ENCODE measurements at places on chromosomes 1 and 21.

- no peak for DNase-seq
Measured at GRCh38 chr1:14522926-14523241, 75.6 kb upstream of the KAZN start.

DNA sequence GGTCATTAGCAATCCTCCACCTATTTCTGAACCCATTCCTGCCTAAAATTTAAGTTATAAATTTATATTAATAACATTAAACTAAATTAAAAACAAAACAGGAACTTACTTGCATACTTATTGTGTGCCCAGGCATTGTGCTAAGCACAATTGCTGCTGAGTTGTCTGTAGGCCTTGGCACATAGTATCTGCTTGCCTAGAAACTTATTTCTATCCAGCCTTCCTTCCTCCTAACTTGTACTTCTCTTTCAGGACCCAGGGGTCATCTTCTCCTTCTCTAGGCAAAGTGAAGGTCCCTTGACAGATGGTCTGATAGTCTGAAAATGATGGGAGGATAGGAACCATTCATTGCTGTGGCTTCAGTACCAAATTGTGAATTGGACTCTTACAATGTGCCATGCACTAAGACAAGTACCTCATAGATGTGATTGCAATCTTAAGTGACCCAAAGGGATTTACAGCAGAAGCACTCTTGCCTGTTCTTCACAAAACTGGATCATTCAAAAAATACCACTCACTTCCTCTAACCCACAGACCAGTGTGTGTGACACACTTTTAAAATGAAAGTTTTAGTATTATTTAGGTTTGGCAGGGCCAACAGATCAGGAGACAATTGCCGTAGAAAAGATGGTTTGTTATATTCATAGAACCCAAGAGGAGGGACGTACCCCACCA is 10.3 kb upstream of the CD101 start:
- no peak for DNase-seq

- no peak for DNase-seq
Measured at GRCh38 chr1:183739741-183740271, 65.1 kb upstream of the RGL1 start.

DNA sequence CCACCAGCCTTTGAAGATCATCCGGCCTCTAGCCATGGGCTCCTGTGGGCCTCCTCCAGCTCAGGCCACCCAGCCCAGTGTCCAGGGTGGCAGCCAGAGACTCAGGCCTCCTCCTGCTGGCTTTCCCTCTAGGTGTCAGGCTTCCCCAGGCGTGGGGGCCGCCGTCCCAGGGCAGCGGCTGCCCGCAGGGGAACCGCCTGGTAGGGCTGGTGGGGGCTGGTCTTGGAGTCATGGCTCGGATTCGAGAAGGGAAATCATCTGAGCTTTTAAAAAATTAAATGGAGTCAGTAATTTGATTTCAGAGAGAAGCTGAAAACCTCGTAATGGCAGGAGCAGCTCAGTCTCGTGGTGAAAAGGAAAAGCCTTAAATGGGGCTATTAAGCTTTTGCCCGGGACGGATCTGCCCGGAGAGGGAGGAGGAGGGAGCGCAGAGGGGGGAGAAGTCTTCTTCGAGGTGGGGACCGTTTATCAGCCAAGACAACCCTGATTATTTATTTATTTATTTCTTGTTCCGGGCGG is 66.4 kb upstream of the TARDBP start:
- DNase-seq: no peak

GRCh38 chr1:240912821-240913220 is 300.9 kb upstream of the GREM2 start:
- DNase-seq: no peak

DNA sequence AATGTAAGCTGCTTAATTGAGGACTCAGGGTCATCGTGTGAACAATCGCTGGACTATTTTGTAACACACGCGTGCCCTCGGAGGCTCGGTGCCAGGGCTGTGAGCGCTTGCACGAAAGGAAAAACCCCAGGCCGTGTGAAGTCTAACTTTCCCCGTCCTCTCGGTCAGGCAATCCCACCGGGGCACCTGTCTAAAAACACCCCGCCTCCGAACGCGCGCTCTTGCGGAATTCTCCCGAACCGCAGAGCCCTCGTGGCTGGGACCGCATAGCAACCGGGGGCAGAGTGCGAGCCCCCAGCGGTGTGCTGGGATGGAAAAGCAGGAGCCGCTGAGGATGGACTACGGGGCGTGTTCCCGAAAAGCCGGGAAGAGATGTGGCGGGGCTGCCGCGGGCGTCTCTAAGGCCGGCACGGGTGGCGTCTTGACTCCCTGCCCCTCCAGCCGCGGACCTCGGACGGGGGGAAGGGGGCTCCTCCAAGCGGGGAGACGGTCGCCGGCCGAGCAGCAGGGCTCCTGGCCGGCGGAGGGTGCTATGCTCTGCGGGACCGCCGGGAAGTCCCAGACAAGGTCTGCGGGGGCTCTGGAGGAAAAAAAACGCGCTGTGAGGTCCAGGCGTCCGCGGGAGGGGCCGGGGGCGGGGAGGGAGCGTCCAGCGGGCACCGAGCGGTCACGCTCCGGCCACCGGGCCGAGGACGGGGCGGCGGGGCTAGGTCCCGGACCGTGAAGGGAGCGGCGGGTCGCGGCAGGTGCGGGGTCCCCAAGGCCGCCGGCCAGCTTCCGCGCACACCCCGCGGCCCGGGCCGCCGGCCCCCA is 936 bp downstream of the ZBTB21 start:
- DNase-seq: peak; percentile 20

GRCh38 chr1:3074800-3075199 is 5.8 kb downstream of the PRDM16 start:
- no peak for DNase-seq

GRCh38 chr1:184069675-184070074 is 18.1 kb downstream of the TSEN15 start:
- DNase-seq: no peak

GRCh38 chr1:160666079-160666442 is 19.2 kb upstream of the SLAMF1 start:
- no peak for DNase-seq

DNA sequence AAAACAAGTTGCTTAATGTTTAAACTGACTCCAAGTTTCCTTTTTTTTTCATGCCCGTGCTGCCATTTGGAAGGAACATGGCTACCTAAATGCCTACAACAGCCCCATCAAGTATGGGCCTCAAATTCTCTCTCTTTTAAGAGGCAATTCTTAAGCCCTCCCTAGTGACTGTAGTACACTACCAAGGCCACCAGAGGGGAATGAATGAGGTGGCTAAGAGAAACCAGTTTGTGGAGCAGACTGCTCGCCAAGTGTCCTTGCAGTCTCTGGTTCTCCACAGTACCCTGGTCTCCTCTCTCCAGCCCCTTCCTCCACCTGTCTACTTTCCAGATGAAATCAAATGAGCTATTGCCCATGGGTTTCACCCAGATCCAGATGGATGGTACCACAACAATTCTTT is 1809.6 kb downstream of the BRINP3 start:
- no peak for DNase-seq

DNA sequence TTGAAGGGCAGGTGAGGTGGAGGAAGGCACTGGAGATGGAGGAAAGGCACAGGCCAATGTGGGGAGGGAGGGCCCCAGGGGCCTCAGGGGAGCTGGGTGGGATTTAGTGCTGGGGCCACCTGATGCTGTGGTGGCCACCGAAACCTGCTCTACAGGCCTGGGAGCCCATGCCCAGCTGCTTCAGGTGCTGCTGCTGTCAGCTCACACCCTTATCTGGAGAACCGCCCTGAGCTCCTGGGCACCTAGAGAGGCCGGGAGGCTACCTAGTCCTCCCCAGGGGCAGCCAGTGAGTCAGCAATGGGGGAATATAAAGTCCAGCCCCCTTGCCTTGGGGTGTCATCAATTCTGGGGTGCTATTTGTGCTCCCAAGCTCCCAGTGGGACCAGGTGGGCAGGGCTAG is 12.2 kb downstream of the FAM131C start:
- no peak for DNase-seq

DNA sequence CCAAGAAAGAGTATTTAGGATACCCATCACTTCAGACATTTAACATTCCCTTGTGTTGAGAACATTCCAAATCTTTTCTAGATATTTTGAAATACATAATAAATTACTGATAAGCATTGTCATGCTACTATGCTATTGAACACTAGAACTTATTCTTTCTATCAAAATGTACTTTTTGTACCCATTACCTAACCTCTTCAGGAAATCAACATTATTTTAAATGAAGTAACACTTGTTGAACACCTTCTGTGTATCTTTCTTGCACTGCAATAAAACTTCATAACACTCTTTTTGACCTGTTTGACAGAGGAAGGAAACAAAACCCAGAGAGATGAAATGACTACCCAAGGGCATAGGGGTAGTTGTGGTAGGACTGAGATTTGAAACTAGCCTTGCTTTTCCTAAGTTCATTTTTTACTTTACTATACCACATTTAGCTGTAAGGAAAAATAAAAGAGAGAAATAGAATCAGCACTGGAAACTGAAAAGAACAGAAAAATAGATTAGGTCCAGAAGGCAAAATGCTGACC is 99.4 kb downstream of the UCHL5 start:
- DNase-seq: no peak

GRCh38 chr1:172378109-172378760 is 42.2 kb upstream of the C1orf105 start:
- no peak for DNase-seq

GRCh38 chr1:98422816-98423215 is 238.7 kb upstream of the SNX7 start:
- DNase-seq: no peak

DNA sequence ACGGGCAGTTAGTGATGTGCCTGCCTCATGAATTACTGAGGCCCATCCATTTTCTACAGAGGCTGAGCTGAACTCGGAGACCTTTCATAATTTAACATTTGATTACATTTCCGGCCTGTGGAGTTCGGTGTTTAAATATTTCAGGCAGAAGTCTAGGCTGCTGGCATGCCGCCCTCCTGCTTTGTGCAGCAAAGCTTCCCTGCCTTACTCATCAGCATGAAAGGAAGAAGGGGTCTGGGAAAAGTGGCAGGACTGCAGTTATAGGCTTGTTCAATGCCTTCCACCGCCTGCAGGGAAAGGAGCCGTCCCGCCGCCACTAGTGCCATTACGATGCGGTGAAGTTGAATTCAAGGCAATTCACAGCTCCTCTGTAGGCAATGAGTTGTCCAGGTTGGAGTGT is 527.9 kb downstream of the NPHP4 start:
- no peak for DNase-seq

GRCh38 chr1:4871373-4871772 is 217.0 kb downstream of the AJAP1 start:
- no peak for DNase-seq

- DNase-seq: no peak
Measured at GRCh38 chr21:36550761-36551160, 70.8 kb upstream of the CLDN14 start.

- no peak for DNase-seq
Measured at GRCh38 chr1:197017558-197018146, 40.3 kb downstream of the CFHR5 start.

- DNase-seq: no peak
Measured at GRCh38 chr1:240935920-240936319, 324.0 kb upstream of the GREM2 start.

DNA sequence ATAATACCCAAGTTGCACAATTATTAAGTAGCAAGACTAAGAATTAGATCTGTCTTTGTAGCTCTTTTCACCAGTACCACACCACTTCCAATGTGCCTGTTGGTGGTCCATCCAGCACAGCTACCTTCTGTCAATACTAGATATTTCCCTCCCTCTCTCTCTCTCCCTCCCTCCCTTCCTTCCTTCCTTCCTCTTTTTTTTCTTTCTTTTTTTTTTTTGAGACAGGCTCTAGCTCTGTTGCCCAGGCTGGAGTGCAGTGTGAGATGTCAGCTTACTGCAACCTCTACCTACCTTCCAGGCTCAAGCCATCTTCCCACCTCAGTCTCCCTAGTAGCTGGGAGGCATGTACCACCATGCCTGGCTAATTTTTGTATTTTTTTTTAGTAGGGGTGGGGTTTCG is 21.1 kb downstream of the KPNA6 start:
- DNase-seq: no peak

GRCh38 chr1:46130121-46130520 is 2.3 kb downstream of the PIK3R3 start:
- DNase-seq: no peak

DNA sequence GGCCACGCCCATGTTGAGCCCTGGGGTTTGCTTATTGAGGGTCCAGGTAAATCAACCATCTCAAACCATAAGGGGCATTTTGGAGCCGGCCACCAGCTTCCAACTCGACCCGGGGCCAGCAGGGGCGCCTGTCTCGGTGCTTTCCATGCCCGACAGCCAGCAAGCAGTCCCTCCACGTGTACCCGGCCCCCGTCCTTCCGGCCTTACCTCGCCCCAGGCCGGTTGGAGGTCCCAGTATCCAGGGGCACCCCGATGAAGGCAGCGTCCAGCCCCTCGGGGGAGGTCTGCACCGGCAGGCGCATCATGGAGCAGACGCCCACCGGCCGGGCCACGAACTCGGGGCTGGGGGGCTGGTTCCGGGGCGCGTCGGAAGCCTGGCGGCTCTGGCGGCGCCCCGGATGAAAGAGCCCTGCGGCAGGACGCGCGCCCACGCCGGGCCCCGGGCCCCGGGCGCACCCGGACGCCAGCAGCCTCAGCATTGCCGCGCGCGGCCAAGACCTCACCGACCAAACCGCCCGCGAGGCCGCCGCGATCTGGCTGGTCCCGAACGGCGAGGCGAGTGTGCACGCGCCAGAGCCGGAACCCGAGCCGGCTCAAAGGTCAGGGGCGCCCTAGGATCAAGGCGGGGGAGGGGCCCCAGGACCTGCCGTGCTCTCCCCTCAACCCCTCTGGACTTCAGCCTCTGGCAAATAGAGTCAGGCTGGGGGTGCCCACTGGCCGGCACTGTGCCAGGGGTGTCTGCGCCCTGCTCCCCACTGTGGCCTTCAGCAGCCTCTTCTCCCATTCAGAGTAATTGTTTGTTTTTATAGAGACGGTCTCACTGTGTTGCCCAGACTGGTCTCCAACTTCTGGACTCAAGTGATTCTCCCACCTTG is at the start of gene AGMAT:
TSS of gene AGMAT (minus strand) at position 563 of the 875 bp plus-strand sequence. CDS start at position 479, 84 bp downstream.
- peak; percentile 65 for DNase-seq

DNA sequence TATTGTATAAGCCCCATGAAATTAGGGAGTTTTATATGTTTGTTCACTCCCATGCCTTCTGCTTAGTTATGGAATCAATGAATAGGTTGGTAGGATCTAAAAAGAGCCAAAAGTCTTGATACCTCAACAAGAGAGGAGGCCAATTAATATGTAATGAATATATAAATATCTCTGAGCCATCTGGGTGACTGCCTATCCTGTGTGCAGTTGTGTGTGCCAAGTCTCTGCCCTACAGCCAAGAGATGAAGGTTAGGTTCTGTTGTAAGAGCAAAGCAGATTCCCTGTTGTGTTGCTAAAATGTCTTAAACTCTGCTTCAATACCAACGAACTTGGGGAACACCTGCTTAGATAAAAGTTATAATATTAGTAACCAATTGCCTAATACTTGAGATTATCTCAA is 61.8 kb upstream of the GORAB start:
- no peak for DNase-seq

DNA sequence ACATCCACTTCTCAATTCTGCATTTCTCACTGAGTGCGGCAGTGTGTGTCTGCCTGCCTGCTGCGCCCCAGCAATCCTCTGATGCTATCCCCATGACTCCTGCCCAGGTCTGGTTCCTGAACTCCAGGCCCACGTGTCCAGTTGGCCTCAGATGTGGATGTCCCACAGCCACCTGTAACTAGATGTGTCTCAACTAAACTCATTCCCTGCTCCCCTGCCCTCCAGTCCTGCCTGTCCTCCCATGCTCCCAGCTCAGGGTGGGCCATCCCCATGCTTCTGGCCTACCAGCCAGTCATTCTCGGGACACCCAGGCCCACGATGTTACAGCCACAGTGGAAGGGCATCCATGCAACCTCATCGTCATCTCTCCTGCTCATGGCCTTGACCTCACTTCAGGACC is 76.8 kb downstream of the STUM start:
- DNase-seq: no peak

All from stimulated activated CD4-positive, alpha-beta T cell treated with anti-CD3 and anti-CD28 coated beads, Interleukin-15, amount 100 ng/mL, for 48 hours (primary cell).